ENCODE measurements at places on chromosomes 7 and 10.

DNA sequence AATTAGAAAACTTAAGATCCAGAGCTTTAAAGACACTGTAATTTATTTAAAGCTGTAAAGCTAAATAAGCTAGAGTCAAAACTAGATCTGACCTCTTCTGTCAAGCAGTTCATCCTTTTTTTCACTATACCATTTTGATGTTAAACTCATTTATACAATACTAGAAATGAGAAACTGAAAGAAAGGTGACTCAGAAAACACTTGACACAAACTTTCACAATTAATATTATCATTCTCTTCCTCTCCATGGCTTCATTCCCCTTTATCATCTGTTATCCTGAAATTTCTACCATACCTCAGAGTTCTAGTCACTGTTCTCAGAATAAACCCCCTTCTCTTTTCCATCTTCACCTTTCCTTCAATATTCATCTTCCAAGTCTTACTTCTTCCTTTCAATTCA, 1.3 kb downstream of the FIGNL1 start:
- no peak for DNase-seq

- peak; percentile 39 for DNase-seq
These were observed 23.4 kb downstream of the ENTPD7 start for GRCh38 chr10:99682752-99683151.

GRCh38 chr7:71393661-71394060, 261.7 kb downstream of the GALNT17 start:
- DNase-seq = no peak

DNA sequence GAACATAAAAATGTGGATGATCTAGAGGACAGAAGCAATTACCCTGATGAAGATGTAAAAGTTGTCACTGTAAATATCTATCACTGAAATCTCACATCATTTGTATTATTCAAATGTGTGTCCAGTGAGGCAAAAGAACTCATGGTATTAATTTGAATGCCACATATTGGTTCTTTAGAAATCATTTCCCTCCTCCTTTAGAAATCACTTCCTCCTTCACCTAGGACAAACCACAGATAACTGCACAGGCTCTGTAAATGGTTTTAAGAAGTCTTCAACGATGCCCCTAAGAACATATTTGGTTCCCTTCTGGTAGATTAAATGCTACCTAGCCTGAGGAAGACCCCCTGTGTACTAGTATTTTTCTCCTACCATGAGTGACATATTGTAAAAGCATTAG, 33.1 kb upstream of the ZNF518A start:
- no peak for DNase-seq

DNA sequence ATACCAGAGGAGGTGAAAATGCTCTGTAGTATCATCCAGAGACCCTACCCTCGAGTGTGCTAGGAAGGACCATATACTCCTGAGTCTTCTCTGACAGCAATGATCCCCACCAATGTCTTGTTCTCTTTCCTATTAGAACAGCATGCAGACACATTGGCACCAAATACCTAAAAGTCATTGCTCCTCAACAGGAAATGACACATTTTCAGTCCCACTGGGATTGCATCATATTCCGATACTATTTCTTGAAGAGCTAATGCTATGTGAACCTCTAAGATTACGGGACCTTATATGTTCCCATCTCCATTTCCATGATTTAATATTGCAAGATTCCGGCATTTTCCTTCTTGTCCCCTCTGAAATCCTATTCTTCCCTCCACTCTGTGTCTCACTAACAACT, 177.4 kb downstream of the NRP1 start:
- no peak for DNase-seq

DNA sequence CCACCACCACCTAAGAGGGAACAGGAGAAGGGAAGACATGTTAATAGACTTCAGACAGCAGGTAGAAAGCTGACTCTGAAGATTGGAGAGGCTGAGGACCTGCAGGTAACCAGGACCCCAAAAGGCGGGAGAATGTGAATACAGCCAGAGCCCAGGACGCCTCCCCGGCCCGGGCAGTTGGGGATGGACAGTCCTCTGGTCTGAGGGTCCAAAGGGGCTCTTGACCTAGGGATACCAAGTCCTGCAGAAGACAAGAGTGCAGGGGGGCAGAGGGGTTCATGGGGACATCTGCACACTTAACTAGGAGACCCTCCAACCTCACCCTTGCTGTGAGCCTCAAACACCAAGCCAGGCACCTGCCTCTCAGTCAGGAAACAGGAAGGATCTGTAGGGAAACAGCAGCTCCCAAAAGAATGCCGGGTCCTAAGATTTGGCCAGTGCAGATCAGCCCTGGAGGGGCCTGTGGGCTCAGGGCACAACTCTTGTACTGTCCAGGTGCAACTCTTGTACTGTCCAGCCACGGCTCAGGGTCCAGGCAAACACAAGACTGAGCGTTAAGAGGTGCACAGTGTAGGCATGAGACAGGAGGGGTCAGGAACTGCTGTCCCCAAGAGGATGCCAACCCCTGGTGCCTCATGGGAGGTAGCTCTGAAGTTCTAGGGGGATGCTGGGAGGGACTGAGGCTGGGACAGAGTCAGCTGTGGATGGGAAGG, 2.3 kb upstream of the STK32C start:
- no peak for DNase-seq

- DNase-seq = no peak
These were observed 18.3 kb upstream of the CPXM2 start for GRCh38 chr10:123909866-123910265.

DNA sequence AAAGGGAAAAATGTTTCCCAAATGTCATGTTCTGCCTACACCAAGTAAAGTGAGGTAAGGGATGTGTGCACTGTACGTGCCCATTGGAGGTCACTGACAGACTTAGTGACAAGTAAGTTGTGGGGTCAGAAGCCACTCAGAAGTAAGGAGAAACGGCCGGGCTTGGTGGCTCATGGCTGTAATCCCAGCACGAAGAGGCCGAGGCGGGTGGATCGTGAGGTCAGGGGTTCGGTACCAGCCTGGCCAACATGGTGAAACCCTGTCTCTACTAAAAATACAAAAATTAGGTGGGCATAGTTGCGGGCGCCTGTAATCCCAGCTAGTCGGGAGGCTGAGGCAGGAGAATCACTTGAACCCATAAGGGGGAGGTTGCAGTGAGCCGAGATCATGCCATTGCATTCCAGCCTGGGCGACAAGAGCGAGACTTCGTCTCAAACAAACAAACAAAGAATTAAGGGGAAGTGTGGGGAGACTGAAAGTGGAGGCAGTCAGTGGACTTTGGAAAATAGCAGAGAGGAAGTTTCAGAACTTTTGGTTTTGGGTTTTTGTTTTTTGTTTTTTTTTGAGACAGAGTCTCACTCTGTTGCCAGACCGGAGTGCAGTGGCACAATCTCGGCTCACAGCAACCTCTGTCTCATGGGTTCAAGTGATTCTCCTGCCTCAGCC, 114.8 kb downstream of the WDFY4 start:
- DNase-seq = no peak

GRCh38 chr7:66283003-66283920, 78.1 kb downstream of the TPST1 start:
- no peak for DNase-seq

All from HEK293T (cell line).